ENCODE measurements at places on chromosomes 4 and X.

- no peak for DNase-seq
These were observed 59.2 kb upstream of the FAM241A start for GRCh38 chr4:112086036-112086434.

DNA sequence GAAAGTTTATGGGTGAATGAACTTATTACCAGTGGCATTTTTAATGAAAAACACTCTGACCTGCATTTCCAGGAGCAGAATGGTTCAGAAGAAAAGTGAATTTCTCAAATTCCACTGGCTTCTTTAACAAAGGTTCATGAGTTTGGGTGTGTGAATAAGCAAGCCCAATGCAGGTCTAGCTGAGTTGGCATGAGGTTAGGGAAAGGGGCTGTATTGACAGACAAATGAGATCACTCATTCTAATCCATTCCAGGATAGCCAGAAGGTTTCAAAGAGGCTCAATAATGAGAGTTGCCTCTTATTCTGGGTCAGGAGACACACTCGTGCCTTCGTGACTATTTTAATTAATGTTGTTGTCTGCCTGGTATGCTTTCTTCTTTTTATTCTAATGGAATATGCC, 43.7 kb upstream of the NPY2R start:
- DNase-seq: no peak

GRCh38 chr4:86999136-86999643, 64.4 kb downstream of the AFF1 start:
- DNase-seq: no peak

- no peak for DNase-seq
These were observed 16.8 kb downstream of the DCX start for GRCh38 chrX:111395149-111395548.

GRCh38 chrX:115560978-115561604, at the start of gene PLS3:
Gene PLS3 (plus strand): TSS chrX:115561174. CDS start chrX:115610251, 49,077 bp downstream.
- DNase-seq: peak; percentile 86

GRCh38 chr4:81148576-81148975, 66.4 kb downstream of the PRKG2 start:
- DNase-seq: no peak

- DNase-seq: no peak
These were observed 53.7 kb upstream of the HPF1 start for GRCh38 chr4:169811476-169811875.

DNA sequence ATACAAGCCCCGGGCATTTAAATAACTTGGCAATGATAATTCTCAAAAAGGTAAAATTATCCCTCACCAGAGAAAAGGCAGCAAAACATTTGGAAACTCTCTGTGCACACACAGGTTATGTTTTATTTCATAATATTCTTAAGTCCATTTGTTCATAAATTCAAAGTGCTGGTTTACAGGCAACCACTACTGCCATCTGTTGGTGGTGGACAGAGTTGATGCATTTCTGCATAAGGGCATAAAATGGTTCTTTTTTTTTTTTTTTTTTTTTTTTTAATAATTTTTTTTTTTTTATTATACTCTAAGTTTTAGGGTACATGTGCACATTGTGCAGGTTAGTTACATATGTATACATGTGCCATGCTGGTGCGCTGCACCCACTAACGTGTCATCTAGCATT, 31.5 kb upstream of the IL21 start:
- DNase-seq: no peak

DNA sequence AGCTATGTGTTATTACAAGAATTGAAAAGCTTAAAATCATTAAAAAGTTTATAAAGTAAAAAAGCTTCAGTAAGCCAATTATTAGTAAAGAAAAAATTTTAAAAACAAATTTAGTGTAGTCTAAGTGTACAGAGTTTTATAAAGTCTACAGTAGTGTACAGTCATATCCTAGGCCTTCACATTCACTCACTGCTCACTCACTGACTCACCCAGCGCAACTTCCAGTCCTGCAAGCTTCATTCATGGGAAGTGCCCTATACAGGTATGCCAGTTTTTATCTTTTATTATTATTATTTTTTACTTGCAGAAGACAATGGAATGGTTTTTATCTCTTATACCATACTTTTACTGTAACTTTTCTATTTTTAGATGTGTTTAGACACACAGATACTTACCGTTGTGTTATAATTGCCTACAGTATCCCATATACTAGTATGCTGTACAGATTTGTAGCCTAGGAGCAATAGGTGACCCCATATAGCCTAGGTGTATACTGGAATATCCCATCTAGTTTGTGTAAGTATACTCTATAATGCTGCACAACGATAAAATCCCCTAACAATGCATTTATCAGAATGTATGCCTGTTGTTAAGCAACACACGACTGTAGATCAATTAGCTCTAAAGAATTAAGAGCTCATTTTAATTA, 230.7 kb downstream of the DCLK2 start:
- no peak for DNase-seq

- no peak for DNase-seq
These were observed 56.0 kb downstream of the SPRY1 start for GRCh38 chr4:123452616-123453015.

DNA sequence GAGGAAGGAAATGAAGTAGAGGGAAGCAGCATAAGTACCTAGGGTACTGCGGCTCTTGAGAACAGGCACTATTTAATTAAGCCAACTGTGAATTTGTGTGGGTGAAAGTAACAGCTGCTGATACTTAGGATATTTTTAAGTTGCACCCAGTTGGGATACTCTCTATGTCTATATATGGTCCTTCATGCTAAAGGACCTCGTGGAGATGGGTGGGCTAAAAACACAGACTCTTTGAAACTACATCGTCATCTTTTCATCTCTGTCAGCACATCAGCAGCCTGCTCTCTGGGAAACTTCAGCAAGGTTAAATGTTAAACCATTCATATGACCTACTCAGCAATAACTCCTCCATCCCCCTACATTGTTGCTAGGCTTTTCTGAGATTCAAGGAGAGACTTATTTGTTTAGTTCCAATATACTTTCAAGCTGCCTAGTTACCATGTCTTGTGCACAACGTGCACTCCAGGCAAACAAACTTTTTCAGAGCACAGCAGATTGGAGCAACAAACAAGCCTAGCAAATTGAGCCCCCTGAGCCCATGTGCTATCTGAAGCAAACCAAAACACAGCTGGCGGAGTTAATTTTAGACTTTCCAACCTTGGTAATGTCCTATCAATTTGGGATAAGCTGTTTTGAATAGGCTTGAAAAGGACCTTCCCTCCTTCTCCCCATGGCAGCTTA, 6.2 kb upstream of the MOB1B start:
- DNase-seq: no peak

- no peak for DNase-seq
These were observed 25.6 kb downstream of the ZRSR2 start for GRCh38 chrX:15815779-15816437.

DNA sequence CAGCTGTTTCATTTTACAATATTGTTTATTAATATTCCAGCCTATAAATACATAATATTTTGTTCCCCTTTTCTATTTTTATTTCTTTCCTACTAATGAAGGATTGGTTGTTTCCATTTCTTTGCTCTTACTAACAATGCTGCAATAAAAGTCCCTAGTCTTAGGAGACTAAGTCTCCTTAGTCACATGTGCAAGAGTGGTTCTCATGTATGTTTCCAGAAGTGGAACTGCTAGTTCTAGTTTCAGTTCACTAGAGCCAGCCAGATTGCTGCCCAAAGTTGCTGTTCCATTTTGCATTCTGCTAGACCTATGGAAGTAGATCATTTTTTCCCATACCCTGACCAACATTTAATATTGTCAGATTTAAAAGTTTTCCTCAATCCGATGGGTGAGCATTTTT, 44.3 kb downstream of the CNGA1 start:
- DNase-seq: no peak

GRCh38 chrX:108557580-108557979, 117.9 kb downstream of the COL4A5 start:
- DNase-seq: no peak

GRCh38 chrX:37320541-37321203, 28.5 kb upstream of the PRRG1 start:
- no peak for DNase-seq

DNA sequence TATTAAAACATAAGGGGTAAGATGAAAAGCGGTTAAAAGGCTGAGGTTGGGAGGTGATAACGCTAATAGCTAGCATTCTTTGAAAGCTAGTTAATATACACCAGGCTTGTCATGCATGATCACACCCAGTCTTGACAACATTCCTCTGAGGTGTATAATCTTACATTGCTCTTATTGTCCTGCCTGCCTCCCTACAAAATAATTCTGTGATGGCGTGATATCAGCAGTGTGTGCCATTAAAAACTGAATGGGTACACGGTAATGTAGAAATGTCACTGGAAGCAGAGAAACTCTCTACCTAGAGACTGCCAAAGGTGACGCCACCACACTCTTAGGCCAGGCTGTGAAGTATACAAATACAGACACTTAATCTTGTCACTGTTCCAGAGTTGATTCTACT, 68.1 kb downstream of the DIAPH2 start:
- DNase-seq: no peak

DNA sequence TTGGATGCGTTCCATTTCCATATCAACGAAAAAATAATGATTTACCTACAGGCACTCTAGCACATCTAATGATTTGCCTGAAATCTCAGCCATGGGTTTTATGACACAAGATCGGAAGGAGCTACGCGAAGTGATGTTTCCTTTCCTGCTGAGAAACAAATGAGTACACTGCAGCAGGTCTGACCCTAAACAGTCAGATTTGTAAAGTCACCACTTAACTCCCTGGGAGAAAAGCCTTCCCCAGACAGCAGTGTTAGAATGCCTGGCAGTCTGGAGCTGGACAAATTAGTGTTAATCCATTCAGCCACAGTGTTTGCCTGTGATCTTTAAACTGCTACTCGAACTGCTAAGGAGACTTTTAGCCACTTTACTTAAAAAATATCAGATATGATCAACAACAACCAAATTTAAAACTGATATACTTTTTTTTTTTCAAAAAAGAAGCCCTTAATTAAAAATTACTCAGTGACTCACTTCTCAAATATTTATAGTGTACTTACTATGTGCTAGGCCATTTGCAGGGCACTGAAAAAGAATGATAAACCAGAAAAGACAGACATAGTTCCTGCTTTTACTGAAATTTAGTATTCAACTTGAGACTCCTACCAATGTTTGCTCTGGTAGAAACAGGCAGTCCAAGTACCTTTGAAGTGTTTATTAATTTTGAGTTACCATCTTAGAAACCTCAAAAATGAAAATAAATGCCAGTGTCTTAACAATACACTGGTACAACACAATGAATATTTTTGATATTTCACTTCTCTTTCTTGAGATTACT, 104.5 kb downstream of the SHISA3 start:
- DNase-seq: no peak

GRCh38 chr4:64000241-64000640, 409.0 kb downstream of the TECRL start:
- no peak for DNase-seq

DNA sequence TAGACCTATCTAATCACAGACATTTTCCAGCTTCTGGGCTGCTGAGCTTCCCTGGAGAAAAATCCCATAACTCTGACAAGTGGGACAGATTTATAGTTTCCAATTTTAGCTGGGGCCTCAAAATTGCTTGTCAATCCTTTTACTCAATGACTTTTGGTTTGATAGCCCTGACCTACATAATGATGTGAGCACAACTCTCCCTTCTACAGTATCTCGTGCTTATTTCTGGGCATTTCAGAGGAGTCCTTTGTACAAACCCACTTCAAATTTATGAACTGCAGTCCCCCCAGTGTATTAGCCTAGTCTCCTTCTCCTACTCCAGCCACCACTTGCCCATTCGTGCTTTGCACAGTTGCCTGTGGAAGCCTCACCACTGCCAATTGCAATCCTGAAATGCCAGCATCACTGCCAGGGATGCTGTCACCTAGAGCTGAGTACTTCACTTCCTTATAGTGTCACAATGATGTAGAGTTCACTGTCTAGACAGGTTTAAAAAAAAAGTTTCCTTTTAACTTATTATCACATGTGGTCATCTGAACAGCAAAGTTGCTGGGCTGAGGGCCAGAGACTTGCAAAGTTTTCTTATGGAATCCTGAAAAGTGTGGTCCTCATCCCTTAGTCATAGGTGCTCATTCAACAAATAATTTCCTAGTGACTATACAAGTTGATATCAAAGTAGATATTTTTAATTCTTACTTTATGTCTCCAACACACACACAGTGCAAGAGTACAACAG, 21.2 kb downstream of the TRAM1L1 start:
- no peak for DNase-seq

DNA sequence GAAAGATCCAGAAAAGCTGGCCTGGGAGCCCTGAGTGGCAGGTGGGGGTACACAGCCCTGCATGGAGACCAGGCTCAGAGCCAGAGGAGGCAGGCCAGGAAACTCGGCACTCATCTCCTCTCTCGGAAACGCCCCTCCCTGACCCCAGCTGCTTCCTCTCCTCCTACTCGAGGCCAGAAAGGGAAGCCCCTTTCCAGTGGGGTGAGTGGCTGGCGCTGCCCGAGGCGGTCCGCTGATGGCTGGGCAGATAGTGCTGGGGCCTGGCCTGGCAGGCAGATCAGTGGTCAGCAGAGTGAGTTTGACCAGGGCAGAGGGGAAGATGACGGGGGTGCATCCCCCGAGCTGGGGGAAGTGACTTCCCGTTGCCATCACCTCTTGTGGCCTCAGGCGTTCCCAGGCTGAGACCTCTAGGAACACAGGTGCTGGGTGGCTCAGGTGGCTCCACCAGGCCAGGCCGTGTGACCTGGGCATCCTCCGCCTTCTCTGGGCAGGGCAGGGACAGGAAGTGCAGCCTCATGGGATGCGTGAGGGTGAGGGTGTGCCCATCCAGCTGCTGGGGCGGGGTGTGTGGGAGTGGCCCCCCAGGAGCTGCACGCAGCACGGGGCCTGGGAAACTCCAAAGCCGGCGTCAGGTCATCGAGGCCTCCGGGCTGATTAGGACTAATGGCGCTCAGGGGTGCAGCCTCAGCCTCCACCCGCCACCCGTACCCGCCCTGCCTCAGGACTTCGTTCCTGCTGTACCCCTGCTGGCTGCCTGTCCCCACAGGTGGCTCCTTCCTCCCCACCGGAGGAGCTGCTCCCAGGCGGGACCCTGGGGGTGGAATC, 5.7 kb downstream of the SH3BP2 start:
- DNase-seq: peak; percentile 75

GRCh38 chr4:159191989-159192388, 89.1 kb downstream of the RAPGEF2 start:
- DNase-seq: no peak

GRCh38 chr4:78545275-78546246, 6.0 kb upstream of the ANXA3 start:
- DNase-seq: no peak

DNA sequence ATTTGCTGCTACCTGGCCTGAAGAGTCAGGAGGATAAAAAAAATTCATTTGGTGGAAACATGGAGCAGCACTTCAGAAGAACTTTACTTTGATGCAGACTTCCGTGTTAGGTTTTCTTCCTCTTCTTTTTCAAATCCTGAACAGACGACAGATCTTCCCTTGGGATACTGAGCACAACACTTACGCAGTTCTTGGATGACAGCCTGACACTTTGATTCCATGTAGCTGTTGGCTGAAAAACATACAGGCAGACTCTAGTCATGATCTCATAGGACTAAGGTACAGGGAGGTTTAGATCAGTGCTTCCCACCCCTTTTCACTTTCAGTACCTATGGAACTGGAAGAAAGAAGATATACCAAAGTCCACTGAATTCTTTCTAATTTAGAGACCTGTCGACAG, 9.2 kb downstream of the CMC4 start:
- DNase-seq: no peak

Data from right forelimb (tissue), 1 donor.